Osteoblast (primary cell): ENCODE measurements at places on chromosomes 12 and 14. TPM values are rescaled to one million over a fixed set of nuclear protein-coding genes. Genes with fewer than 3 reads are reported as not detected.

Gene KERA
- not detected in 2 replicates for total RNA-seq

Gene AMIGO2
- total RNA-seq, result 5.6 and 8.0 TPM in 2 replicates

DNA sequence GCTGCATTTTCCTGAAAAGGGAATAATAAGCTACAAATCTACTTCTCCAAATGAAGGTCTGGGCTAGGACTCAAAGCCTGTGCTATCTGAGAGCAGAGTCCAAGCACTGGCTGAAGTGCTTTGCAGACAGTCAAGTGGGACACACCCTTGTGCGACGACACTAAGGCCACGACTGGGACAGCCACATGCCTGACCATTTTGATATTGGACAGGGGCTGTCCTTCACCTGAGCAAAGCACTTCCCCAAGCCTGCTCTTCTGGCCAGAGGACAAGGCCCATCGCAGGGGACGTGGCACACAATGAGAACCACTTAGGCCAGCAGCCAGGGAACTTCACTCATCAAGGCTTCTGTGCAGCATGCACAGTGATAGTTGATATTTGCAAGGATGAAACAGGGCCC, 71.4 kb downstream of the RBM19 start:
- DNase-seq, result no peak

GRCh38 chr12:74370608-74371216, 166.9 kb upstream of the ATXN7L3B start:
- no peak for DNase-seq

DNA sequence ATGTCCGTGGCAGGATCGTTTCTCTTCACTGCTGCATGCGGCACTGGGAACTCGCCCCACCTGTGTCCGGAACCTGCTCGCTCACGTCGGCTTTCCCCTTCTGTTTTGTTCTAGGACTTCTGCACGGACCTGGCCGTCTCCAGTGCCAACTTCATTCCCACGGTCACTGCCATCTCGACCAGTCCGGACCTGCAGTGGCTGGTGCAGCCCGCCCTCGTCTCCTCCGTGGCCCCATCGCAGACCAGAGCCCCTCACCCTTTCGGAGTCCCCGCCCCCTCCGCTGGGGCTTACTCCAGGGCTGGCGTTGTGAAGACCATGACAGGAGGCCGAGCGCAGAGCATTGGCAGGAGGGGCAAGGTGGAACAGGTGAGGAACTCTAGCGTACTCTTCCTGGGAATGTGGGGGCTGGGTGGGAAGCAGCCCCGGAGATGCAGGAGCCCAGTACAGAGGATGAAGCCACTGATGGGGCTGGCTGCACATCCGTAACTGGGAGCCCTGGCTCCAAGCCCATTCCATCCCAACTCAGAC, 1.2 kb downstream of the FOS start:
- no peak for DNase-seq
